OCI-M1 (cell line): ENCODE measurements at places on chromosomes 13 and 19.

GRCh38 chr19:13060964-13061927 lies 41.4 kb downstream of the LYL1 start:
- peak; percentile 86 for DNase-seq

DNA sequence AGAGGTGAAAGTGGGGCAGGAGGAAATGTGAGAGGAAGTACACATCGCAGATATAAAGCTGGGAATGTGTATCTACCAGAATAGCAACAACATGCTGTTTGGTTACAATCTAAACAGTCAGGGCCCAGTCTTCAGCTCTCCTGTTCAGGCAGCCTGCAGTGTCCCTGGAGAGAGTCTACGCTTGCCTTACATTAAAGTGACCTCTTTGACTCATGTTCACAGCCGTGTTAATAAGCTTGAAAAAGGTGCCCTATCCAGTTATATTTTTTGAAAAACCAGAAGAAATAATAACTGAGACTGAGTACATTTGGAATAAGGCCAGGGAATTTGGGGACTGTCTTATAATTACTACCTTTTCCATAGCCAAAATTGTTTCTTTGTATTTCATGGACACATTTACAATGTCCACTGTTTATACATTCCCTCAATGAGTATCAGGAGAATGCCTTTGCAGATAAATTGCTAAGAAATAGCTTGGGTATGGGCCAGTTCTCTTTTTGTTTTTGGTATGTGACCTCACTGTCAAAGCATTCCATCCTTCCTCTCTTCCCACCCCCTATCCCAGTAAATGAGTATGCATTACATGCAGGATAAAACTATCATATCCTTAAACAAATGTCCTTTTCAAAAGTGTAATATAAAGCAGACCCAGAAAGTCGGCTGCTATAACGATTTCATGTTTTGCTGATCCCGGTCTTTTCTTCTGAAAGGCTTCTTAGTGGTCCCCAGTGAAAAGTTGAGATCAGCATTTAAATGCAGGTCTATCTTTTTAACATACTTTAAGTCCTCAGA lies 82.6 kb downstream of the PCDH9 start:
- DNase-seq = no peak

GRCh38 chr13:48531416-48532255 lies 1.2 kb downstream of the RCBTB2 start:
- DNase-seq = no peak

GRCh38 chr13:109735436-109735966 lies 50.9 kb downstream of the IRS2 start:
- peak; percentile 70 for DNase-seq

DNA sequence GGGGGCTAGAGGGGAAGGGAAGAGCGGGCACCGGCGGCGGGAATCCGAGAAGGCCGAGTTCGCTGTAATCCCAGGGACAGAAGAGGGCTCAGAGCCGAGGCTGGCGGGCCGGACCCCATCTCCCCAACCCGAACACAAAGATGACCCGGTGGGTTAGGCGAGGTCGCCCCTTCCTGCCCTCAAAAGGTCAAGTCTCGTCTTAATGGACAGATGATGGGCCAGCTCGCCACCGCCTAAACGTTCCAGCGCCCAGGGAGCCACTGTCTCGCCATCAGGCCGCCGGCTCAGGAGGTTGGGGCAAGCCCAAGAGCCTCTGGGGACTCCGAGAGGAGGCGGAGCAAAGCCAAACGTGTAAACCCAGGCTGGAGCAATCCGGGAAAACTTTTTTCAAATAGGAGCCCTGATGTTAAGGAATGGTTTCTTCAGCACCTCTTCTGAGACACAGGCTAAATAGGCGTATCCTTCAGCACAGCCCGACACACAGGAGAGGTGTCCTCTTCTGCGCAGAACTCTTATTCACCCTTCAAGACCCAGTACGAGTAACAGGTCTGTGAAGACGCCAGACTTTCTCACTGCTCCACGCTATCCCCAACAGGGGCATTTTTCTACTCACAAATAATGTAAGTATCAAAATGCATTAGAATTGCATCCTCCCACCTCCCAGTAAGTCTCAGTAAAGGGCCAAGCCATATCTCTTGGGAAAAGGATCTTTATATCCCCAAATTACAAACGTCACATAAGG lies 6.3 kb upstream of the POU4F1 start:
- no peak for DNase-seq

DNA sequence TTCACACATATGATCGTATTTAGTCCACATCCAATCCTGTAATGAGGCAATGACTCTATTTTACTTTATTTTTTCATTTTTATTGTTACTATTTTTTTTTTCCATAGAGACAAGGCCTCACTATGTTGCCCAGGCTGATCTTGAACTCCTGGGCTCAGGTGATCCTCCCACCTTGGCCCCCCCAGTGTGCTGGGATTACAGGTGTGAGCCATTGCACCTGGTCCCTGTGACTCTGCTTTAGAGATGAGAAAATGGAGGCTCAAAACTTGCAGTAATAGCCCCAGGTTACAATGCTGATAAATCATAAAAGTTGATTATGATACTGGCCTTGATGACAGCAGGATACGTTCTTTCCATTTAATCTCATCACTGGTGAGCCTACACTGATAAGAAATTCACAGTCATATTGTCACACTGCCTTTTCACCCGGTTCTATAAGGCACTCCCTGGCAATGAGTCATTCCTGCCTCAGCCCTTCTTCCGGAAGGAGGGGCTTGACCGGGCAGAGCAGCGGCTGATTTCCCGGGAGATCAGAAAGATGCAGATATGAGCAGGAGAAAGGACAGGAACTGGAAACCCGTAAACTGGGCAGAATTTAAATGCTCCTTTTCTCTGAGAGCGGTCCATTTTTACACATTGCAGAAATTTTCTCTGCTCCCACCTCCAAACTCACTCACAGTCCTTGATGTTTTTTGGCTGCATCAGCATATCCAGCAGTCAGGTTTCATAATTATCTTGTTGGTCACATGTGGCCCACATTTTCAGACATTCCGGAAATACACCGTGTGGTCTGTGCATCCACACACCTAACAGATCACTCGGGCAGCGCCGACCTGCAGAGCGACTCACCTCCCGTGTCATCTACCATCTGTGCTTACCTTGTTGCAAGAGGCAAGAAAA lies 616.4 kb downstream of the EFNB2 start:
- DNase-seq = peak; percentile 77

DNA sequence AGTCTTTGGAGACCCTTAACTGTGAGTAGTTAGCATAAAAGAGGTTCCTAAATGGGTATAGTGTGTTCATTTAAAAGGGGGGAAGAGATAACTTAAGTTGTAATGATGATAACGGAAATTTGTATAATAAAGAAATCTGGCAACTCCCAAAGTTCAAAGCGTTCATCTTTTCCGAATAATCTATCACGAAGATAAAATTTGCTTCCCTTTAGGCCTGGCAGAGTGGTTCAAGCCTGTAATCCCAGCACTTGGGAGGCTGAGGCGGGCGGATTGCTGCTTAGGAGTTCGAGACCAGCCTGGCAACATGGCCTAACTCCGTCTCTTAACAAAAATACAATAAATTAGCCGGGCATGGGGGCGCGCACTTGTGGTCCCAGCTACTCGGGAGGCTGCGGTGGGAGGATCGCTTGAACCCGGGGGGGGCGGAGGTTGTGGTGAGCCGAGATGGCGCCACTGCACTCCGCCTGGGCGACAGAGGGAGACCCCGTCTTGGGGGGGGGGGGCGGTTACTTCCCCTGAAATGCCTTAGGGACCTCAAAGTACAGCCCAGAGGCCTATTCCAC lies 934 bp downstream of the N4BP2L2 start:
- peak; percentile 81 for DNase-seq

DNA sequence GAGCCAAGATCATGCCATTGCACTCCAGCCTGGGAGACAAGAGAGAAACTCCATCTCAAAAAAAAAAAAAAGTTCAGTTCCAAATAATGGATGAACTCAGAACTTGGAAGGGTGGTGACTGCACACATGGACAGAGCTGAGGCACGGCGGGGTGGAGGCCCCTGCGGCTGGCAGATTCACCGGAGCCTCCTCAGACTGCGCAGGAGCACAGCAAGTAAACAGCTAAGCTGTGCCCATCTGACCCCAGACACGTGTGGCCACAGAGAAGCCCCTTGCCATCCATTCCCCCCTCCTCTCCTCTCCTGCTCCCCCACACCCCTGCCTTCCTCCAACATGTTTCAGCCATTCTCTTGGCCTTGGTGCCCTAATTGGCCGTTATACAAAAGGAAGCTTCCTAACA lies 15.6 kb upstream of the PROZ start:
- no peak for DNase-seq

- no peak for DNase-seq
Observed at GRCh38 chr19:10965398-10965797, 4.6 kb downstream of the SMARCA4 start.

DNA sequence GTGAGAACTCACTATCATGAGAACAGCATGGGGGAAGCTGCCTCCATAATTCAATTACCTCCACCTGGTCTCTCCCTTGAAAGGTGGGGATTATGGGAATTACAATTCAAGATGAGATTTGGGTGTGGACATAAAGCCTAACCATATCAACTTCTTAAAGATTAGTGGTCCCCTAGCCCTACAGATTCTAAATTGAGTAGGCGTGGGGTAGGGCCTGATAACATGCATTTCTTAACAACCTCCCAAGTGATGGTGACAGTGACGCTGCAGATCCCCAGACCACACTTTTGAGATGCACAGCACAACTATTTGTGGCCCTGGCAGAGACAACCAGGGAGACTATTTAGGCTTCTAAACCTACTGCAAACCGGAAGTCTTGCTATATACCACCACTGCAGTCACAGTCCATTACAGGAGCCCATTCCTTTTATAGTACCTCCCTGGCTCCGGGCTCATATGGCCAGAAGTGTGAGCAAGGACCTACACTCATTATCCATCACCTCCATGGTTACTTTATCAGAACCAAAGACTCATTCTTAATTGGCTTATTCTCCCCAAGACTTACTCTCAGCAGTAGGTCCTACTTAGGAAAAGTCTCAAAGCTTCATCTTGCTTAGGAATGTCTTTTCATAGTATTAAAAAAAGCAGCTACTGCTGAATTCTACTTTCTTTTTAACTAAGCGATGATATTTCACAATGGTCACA lies 2.1 kb upstream of the DPY19L3 start:
- peak; percentile 33 for DNase-seq

DNA sequence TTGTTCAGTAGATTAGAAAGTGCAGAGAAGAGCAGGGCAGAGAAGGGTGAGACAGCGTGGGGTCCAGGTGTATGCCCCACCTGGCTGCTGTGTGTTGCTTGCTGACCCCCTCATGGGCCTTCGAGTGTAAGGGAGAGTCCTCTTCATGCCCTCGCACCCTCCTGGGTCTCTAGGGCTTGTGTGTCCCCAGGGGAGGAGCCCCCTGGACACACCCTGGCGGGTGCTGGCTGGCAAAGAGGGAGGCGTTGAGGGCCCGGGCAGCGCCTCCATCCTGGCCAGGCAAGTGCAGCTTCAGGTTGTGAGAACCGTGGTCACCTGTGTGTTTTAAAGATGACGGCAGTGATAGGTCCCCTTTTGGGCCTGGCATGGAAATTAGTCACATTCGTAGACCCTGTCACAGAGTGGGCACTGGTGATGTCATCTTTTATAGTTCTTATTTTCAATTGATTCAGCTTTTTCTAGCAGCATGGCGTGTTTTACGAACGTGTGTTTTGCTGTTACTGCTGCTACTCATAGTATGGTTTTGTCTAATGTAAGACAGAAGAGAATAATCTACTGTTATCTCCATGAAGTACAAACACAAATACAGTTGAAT lies 18.7 kb downstream of the TFDP1 start:
- no peak for DNase-seq

GRCh38 chr19:33904681-33905080 lies 108.0 kb downstream of the KCTD15 start:
- DNase-seq = no peak

DNA sequence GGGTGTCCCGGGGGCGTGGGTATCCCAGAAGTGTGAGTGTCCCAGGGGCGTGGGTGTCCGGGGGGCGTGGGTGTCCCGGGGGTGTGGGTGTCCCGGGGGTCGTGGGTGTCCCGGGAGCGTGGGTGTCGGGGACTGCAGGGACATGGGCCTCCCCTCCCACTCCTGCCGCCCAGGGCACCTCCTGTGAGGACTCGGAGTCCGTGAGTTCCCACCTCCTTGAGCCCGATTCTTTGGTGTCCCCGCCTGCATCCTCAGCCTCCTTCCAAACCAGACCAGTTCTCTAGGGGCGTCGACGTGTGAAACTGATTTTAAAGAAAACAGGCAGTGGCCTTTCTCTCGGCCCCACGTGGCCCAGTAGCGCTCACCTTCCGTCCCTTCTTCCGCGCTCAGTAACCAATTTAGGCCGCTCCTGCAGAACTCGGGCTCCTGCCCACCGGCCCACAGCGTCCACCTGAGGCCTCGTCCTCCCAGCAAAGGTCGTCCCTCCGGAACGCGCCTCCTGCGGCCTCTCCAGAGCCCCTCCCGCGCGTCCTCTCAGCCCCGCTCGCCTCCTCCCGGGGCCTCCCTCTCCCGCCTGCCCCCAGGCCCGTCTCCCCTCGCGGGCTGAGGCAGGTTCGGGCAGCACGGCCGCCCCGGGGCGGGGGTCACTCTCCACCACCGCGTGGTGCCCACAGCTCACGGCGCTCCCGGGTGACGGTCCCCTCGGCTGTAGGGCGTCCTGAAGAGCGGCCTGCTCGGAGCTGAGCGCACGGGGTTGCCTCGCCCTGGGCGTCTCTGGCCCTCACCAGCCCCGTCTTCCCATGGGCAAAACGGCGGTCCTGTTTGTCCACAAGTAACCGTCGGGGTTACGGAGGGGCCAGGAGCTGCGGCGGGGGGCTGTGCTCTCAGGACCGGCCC lies 3.8 kb downstream of the F7 start:
- DNase-seq = no peak

DNA sequence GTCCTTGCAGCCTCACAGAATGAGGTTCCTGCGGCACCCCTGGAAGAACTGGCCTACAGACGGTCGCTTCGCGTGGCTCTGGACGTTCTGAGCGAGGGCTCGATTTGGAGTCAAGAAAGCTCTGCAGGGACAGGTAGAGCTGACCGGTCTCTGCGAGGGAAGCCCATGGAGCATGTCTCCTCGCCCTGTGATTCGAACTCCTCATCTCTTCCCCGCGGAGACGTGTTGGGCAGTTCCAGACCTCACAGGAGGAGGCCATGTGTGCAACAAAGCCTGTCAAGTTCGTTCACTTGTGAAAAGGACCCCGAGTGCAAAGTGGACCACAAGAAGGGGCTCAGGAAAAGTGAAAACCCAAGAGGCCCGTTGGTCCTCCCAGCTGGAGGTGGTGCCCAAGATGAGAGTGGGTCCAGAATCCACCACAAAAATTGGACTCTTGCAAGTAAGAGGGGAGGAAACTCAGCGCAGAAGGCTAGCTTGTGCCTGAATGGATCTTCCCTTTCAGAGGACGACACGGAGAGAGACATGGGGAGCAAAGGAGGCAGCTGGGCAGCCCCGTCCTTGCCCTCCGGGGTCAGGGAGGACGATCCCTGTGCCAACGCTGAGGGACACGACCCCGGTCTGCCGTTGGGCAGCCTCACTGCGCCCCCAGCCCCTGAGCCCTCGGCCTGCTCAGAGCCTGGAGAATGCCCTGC lies 23.4 kb upstream of the NDUFS7 start:
- DNase-seq = no peak
